Fibroblast of lung (primary cell): ENCODE measurements at places on chromosomes 3 and 15. TPM values are rescaled to one million over a fixed set of nuclear protein-coding genes. Genes with fewer than 3 reads are reported as not detected.

The TM2D3 gene
- total RNA-seq, result 46.2 and 71.5 TPM in 2 replicates

The TOMM70 gene
- 50.8 and 56.1 TPM in 2 replicates for total RNA-seq

The FGD5 gene
- 0.50 and 1.0 TPM in 2 replicates for total RNA-seq

The TEX55 gene
- total RNA-seq, result not detected in 2 replicates

The GPR171 gene
- not detected in 2 replicates for total RNA-seq

The TFG gene
- total RNA-seq, result 52.6 and 60.6 TPM in 2 replicates

The SLC28A2 gene
- not detected in 2 replicates for total RNA-seq

The ZPLD1 gene
- total RNA-seq, result 0.17 TPM in 1 of 2 replicates, not detected in the other

The TRNT1 gene
- total RNA-seq, result 27.5 and 27.7 TPM in 2 replicates

The LNP1 gene
- 3.1 and 4.1 TPM in 2 replicates for total RNA-seq

The TERC gene
- 210 and 457 TPM in 2 replicates for total RNA-seq

The UBR1 gene
- total RNA-seq, result 32.6 and 45.6 TPM in 2 replicates

The ARNT2 gene
- total RNA-seq, result 9.8 and 15.5 TPM in 2 replicates

The GATA2 gene
- total RNA-seq, result 0.51 and 0.83 TPM in 2 replicates

The RTP4 gene
- total RNA-seq, result 2.1 and 3.5 TPM in 2 replicates

The CPN2 gene
- total RNA-seq, result not detected in 2 replicates

The GRAMD1C gene
- total RNA-seq, result 2.1 and 7.8 TPM in 2 replicates

The ZNF654 gene
- 14.4 and 16.3 TPM in 2 replicates for total RNA-seq

The RAB8B gene
- total RNA-seq, result 111 and 184 TPM in 2 replicates

The ZNF80 gene
- total RNA-seq, result not detected in 2 replicates

The VWA5B2 gene
- total RNA-seq, result not detected in 2 replicates

The IFT57 gene
- total RNA-seq, result 60.3 and 66.0 TPM in 2 replicates

The DOCK3 gene
- 0.17 and 0.26 TPM in 2 replicates for total RNA-seq

The ITIH1 gene
- total RNA-seq, result not detected in 2 replicates

The CEMIP gene
- 324 and 946 TPM in 2 replicates for total RNA-seq

The ATP8B4 gene
- total RNA-seq, result 7.4 and 19.5 TPM in 2 replicates

The KIF23 gene
- total RNA-seq, result 3.1 and 16.5 TPM in 2 replicates

The REC114 gene
- total RNA-seq, result not detected in 2 replicates

The TOP2B gene
- total RNA-seq, result 66.8 and 71.2 TPM in 2 replicates
